ENCODE measurements at places on chromosomes 16 and 17.

GRCh38 chr17:12790249-12791106 lies 1.2 kb downstream of the ARHGAP44 start:
- DNase-seq, result no peak

DNA sequence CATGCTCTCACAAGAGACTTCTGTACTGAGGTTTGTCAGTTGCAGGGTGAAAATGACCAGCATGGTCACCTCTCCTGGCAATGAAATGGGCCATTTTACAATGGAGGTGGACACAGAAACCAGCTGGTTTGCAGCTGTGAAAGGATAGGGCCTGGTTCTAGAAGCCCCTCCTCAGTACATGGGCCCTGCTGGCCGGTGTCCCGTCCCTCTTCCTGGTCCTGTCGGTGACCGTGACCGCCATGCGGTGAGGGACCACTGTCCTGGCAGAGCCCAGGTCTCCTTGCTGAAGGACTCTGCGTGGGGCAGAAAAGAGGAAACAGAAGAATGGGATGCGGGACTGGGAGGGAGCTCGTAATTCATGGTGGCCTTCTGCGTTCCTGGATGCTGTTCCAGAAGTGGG lies 76.0 kb upstream of the ZNF423 start:
- DNase-seq, result no peak

DNA sequence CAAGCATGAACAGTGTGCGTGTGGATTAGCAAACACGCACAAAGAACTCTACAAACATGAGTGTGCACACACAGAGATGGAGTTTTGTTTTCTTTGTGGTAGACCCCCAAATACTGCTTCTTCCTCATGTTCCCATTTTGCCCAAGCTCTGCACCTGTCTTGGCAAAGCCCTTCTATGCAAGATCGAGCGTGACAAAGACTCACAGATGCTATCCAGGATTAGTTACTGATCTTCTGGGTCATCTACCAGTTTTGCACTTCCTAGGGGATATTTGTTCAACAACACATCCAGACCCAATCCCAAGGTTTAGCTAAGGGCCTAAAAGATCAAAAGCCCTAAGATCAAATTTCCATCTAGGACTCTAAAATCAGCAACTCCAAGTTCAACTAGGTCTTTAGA lies 16.0 kb downstream of the LRRC36 start:
- DNase-seq, result no peak

DNA sequence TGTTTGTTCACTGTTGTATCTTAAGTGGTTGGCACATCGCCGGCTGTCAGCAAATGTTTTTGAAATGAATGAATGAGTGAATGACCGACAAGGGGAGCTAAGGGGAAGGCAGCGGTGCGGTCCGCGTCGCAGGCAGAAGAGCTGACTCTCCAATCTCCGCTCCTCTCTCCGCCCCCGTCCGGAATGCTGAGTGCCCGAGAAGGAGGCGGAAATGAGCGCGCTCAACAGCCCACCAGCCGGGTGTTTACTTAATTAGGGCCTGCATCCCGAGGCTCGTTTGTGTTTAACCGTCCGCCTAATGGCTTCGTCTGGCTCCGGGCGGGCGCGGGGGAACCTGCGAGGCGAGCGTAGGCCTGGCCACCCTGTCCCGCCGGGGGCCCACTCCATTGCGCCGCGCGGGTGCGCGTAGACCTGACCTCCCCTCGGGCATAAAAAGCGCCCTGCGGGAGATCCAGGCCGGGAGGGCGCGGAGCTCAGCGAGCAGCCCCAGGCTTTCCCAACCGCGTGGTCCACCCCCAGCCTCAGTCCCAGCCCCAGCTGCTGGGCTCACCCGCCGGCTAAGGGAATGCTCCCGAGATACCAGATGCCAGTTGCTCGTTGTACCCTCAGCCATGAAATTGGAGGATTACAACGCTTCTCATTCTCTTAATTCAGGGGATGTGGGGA lies 2.5 kb upstream of the CDH3 start:
- DNase-seq, result peak; percentile 35

GRCh38 chr16:13390093-13390985 lies 488.9 kb downstream of the SHISA9 start:
- no peak for DNase-seq

DNA sequence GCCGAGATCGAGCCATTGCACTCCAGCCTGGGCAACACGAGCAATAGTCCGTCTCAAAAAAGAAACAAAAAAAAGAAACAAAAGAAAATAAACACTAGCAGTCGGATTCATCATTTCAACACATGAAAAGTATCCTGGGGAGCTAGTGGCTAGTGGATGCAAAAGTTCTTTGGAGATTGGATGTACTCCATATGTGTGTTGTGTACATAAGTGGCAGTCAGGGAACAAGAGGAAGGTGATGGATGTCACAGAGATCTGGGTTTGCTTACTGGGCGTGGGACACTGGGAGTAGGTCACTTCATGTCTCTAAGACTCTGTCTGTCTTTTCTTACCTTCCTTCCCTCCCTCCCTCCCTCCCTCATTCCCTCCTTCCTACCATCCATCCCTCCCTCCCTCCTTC lies 35.4 kb downstream of the MRC2 start:
- no peak for DNase-seq

GRCh38 chr17:561116-561515 lies 153.5 kb downstream of the VPS53 start:
- DNase-seq, result no peak

- no peak for DNase-seq
Observed at GRCh38 chr17:16300554-16300953, 52.7 kb downstream of the CENPV start.

- peak; percentile 20 for DNase-seq
Observed at GRCh38 chr16:11128211-11129141, 127.5 kb downstream of the SOCS1 start.

- DNase-seq, result no peak
Observed at GRCh38 chr17:71335212-71335611, 785.6 kb upstream of the SOX9 start.

DNA sequence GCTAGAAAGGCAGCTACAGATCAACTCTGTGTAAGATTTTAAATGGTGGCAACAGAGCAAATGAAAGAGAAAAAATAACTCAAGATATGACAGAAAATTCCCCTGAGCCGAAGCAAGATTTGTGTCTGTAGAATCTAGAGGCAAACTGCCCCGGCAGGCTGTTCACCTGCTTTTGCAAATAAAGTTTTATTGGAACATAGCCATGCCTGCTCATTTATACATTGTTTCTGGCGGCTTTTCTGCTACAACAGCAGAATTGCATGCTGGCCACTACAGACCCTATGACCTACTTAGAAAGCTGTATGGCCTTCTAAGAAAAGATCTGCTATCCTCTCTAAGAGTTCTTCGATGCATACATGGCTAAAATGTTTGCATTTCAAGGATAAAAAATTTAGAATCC lies 119.5 kb downstream of the SALL1 start:
- no peak for DNase-seq

DNA sequence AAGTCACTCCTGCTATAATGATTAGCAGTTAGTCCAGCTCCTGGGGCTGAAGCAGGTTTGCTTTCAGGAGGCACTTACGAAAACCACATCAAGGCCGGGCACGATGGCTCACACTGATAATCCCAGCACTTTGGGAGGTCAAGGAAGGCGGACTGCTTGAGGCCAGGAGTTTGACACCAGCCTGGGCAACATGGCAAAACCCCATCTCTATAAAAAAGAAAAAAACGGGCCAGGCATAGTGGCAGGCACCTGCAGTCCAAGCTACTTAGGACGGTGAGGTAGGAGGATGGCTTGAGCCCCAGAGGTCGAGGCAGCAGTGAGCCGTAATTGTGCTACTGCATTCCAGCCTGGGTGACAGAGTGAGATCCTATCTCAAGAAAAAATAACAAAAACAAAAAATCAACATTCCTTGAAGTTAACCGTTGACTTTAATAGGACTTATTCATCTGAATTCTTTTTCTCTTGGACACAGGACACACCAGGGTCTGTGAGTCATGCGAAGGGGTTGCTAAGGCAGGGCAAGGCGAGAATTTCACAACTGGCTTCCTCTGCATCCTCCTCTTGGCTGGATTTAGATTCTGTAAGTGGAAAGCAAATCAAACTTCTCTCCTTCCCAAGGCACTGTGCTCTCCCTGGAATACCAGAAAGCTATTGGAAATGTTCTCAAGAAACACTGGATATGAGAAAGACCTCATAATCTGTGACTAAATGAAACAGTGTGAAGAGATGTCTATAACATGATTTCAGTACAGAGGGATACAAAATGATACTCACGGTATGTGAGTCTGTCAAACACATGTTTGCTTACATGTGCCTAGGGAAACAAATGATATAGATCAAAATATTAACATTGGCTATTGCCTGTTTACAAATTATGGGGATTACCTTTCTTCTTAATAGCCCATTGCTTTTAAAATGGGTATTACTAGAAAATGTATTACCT lies 99.5 kb downstream of the SYCE1L start:
- no peak for DNase-seq

GRCh38 chr17:78793415-78793814 lies 11.3 kb upstream of the CYTH1 start:
- no peak for DNase-seq

- DNase-seq, result no peak
Observed at GRCh38 chr17:15928286-15928785, 16.6 kb upstream of the ADORA2B start.

GRCh38 chr17:69539781-69540319 lies 125.4 kb downstream of the MAP2K6 start:
- no peak for DNase-seq

- DNase-seq, result no peak
Observed at GRCh38 chr16:8619671-8620370, 1.7 kb upstream of the METTL22 start.

- no peak for DNase-seq
Observed at GRCh38 chr16:68936736-68937631, 93.7 kb downstream of the TANGO6 start.

DNA sequence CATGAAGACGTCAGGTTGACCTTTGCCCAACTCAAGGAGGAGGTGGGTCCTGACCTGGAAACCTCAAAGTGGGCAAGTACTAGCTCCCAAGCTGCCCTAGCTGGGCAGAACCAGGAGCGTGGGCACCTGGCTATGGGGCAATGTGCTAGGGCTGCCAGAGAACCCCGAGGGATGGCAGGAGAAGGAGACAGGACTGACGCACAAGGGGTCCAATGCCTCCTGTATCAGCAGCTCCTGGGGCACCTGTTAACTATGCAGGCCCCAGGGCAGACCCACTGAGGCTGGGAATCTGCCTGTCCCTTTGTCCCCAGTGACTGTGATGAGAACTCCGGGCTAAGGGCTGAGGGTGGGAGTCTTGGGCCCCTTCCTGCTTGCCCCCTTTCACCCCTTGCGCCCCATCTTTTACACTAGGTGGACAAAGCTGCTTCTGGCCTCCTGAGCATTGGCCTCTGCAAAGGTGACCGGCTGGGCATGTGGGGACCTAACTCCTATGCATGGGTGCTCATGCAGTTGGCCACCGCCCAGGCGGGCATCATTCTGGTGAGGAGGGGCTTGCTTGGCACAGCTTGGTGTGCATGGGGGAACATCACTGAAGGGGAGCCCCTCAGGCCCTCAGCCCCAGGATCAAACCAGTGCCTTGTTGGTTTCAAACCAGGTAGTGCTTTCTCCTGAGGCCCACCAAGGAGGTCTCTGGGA lies 7.7 kb downstream of the CHAD start:
- DNase-seq, result no peak

DNA sequence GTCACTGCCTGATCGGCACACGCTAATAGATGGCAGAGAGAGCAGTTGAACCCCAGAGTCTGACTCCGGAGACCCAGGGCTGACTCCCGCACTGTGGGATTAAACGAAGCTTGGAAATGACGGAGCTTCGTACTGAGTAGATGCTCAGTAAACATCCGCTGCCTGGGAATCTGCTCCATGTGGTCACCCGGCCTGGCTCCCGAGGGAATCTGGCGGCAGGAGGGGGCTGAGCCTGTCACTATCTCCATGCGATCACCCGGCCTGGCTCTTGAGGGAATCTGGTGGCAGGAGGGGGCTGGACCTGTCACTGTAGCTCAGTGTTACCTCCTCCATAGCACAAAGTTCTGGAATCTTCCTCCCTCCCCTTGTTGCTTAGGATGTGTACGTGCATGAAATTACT lies 139.7 kb upstream of the CIBAR2 start:
- DNase-seq, result no peak

DNA sequence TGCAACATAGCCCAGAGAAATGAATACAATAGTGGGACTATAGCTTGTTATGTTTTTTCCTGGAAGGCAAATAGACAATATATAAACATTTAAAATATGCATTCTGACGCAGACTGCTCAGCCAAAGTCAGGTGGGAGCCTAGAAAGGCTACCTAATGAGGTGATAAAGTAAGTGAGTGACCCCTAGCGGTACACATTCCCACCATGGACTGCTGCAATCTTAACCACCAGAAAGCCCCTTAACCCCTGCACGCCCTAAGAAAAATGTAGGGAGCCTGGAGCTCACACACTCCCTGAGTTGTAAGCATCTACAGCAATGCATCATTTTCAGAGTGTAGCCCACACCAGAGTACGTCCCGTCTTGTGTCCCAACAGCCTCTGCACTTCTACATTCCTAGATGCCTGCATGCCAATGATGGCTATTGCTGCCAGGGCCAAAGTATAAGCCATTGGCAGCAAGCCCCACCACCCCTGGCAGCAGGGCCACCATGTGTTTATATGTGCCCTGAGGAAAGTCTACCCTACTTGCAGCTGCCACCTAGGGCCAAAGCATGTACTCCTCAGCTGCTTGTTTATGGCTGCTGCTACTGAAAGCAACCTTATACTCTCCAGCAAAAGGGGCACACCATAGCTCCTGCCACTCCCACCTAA lies 127.6 kb downstream of the KIF2B start:
- DNase-seq, result no peak

DNA sequence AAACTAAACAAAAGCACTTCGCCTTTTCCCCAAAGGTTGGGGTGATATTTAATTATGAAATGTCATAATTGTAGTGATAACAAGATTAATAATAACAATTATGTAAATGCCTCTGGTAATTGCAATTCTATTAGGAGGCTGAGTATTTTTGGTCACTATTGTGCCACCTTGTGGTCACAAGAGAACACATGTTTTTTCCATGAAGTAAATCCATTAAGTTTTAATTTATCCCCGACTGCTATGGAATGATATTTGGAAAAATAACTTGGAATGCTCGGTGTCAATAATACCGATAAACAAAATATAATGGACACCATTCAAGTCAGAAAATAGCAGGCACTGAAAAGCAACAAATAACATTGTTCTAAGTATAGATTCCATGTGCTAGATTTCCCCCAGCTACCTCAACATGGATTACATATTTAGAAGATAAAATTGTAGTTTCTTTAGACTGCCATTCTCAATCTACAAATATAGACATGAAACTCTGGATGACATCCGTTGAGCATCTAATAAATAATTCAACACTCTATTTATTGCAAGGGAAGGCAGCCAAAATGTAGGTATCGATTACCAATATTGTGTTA lies 25.0 kb upstream of the KCNJ2 start:
- DNase-seq, result no peak

DNA sequence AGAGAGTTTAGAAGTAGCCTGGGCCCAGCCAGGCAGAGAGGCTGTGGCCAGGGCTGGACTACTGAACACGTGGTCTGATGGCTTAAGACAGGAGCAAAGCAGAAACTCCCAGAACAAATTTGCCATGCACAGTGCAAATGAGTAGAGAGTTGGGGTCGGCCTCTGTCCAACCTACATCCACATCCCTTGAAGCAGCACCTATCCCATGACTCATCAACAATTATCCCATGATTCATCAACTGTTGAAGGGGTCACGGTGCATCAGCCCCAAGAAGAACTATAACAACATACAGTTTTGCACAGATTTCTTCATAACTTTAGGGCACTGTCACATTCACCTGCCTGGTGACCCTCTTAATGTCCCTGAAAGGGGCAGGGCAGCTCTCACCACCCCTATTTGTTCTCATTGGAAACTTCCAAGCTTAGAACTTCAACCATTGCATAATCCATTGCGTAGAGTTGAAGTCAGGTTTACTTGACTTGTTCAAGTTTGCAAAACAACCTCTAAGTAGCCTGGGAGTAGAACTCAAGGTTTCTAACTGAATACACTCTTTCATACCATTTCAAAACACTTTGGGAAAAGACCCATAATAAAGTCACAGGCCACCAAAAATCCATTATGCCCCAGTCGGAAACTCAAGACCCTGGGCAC lies 235.2 kb upstream of the CDH5 start:
- no peak for DNase-seq
